ENCODE measurements at places on chromosomes 2 and 18.

- DNase-seq = peak; percentile 49
Measured at GRCh38 chr2:64675860-64676259, 22.1 kb upstream of the SERTAD2 start.

- DNase-seq = no peak
Measured at GRCh38 chr18:45715212-45715780, 8.7 kb upstream of the SLC14A1 start.

DNA sequence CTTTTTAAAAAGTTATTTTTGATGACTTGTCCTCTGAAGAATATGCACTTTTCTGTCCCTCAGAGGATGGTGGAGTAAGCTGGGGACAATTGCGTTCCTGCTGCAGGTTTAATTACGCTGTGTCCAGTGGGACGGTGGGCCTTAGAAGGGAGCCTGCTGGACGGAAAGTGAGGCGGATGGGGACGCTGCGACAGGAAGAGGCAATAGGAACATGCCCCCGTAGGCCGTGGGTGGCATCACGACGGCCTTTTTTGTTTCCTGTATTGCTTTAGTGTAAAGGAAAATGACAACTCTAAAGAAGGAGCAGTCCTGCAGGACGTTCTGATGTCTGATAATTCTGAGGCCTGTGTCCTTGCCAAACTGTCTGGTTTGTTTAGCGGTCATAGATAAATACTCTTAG is 121.6 kb downstream of the NFATC1 start:
- DNase-seq = peak; percentile 68

DNA sequence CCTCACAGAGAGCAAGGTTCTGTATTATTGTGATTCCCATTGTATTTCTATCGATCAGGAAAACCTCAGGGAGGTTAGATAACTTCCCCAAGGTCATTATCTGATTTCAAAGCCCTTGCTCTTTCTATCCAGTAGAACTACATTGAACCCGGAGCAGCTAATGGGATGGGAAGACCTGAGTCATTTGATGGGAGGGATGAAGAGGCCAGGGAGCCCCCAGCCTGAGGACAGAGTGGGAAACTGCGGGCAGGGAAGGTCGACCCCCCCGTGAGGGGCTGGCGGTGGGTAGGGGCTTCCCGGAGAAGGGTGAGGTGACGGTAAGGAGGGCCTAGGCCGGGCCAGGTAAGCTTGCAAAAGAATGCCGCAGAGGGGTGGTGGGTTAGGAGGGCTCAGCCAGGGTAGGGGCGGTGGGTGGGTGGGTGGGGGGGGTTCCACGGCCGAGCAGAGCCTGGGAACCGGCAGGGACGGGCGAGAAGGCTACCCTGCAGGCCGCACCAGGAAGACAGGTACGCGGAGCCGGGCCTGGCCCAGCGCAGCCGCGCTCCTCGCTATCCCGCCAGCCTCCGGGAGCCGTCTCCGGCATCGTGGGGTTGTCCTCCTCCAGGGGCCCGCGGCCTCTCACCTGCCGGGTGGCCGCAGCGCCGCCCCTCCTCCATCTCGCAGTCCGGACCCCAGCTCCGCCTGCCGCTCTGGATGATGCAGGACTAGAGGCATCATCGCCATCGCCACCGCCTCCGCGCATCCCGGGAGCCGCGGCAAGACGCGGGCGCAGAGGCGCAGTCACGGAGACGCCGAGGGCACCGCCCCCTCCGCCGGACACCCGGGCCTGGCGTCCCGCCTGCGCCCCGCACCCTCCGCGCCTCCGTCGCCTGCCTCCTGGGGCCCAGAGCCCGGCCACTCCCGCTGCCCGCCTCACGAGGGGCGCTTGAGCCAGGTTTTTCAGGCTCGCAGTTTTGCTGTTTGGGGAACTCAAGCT is at the start of gene GPR75:
GPR75 (minus strand) TSS at position 762 of the 976 bp plus-strand sequence. CDS start 5,211 bp downstream, outside the sequence.
- DNase-seq = no peak

- DNase-seq = no peak
Measured at GRCh38 chr18:54357082-54357659, 487 bp downstream of the STARD6 start.

- peak; percentile 76 for DNase-seq
Measured at GRCh38 chr2:238370823-238371372, 50.6 kb downstream of the TRAF3IP1 start.

DNA sequence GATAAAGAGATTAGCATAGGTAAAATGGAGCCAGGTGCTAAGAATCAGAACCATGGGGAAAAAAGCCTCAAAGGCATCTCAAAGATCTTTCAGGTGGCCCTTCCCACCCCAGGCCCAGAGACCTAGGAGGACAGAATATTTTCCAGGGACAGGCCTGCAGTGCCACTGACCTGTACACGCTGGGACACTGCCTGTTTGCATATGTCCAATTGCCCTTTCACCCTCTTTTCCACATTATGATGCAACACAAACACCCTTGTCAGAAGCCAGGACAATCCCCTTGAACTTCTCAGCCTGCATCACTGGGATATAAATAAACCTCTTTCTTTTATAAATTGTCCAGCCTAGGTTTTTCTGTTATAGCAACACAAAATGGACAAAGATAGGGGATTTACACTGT is 419.1 kb downstream of the TRIB2 start:
- DNase-seq = no peak

- no peak for DNase-seq
Measured at GRCh38 chr2:49959961-49960553, 805.7 kb upstream of the FSHR start.

DNA sequence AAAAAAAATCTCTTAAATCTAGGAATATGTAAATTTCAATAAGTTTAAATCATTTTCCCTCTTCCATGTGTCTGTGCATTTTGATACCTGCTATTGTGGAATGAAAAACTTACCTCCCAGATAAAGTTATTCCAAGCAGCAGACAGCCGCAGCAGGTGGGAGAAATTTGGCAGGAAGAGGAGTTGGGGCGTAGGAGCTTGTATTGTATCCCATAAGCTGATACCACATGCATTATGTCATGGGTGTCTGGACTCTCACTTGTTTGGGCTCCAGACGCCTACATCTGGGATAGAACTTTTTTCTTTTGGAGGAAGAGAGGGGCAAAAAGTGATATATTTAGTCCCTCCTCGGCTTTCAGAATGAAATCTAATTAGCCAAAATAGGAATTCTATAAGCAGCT is 59.3 kb upstream of the TCF4 start:
- DNase-seq = no peak

- DNase-seq = no peak
Measured at GRCh38 chr2:201406077-201406662, 45.1 kb downstream of the TRAK2 start.

DNA sequence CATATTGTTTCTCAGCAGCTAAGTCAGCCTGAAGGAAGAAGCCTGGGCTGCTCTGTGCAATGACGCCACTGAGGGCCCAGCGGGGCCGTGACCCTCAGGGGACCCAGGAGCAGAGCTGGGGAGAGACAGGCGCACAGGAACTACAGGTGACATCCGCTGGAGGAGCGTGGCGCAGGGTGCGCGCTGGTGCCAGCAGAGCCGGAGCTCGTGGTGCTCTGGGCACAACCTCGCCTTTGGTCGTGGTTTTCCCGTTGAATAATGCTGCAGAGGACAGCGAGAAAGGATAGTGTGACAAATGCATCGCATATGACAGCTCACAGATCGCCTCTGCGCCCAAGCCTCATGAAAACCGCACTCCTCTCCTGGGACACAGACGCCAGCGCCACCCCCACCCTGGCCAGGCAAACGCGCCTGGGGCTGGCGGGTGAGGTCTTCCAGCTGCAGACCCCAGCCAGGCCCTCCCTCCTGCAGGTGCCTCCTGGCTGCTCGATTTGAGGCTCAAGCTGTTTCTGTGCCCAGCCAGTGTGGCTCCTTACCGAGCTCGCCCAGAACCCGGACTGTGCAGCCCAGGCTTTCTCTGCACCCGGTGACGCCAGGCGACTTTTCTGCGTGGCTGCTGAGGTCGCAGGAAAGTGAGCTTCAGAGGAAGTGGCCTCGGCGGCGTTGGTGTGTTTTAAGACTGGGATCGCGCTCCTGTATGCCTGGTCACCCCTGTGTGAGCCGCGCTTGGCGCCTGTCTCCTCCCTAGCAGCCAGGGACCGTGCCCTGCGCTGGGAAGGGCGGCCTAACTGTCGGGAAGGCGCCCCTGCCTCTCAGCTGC is 583.1 kb upstream of the HS6ST1 start:
- no peak for DNase-seq

- DNase-seq = peak; percentile 42
Measured at GRCh38 chr2:231050018-231050901, 6.4 kb upstream of the PSMD1 start.

DNA sequence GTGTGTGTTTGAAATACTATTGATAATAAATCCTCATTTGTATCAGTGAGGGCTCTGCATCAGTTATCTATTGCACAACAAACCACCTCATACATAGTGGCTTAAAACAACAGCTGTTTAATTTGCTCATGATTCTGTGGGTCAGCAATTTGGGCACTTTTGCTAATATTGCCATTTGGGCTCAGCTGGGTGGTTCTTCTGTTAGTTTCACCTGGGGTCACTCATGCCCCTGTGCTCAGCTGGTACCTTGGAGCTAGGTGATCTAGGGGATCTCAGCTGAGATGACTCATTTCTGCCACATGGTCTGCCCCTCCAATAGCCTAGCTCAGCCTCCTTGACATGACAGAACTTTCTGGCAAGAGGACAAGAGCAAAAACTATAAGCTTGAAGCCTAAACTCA is 126.3 kb downstream of the LYPD6B start:
- DNase-seq = no peak

DNA sequence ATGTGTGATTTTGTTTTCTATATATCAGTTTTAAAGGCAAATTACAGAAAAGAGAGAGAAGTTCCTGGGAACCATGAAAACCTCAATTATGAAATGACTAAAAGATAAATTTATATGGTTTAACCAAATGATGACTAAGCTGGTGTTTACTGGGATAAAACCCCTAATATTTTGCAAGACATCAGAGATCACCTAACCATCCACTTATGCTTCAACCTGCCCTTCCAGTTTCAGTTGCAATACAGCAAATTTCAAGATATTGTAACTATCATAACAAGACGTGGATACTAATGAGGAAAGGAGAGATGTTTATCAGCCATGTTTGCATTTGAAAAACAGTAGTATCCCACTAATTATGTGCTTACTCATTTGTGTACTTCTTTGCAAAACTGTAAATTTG is 108.2 kb downstream of the GAREM1 start:
- no peak for DNase-seq

DNA sequence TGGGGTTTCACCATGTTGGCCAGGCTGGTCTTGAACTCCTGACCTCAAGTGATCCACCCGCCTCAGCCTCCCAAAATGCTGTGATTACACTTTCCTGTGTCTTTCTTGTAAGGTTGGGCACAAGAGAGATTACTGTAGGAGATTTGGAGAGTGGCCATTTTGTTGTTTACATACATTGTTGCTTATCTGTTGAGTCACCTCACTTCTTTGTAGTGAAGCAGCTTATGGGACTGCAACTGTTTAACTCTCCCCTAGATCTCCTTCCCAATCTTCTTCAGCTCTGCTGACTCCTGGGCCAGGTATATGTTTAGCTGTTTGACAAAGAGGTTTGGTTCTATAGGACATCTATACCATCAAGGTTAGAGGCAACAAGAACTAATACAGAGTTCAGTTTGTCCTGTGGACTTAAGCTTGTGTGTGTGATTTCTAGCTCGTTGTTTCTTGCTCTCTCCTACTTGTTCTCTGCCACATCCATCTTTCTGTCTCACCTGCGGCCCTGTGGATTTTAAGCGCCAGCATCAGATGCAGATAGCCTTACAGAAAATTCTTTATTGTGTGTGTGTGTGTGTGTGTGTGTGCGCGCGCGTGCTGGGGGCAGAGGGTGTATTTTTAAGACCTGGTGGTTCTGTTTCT is 95.4 kb downstream of the HAUS1 start:
- no peak for DNase-seq

GRCh38 chr2:188134241-188134640 is 157.4 kb upstream of the GULP1 start:
- DNase-seq = no peak

- DNase-seq = no peak
Measured at GRCh38 chr2:9665898-9666297, 35.1 kb upstream of the YWHAQ start.

- no peak for DNase-seq
Measured at GRCh38 chr2:18047213-18047611, 168.7 kb downstream of the KCNS3 start.

GRCh38 chr2:160394153-160394552 is 99.5 kb downstream of the RBMS1 start:
- DNase-seq = peak; percentile 40

DNA sequence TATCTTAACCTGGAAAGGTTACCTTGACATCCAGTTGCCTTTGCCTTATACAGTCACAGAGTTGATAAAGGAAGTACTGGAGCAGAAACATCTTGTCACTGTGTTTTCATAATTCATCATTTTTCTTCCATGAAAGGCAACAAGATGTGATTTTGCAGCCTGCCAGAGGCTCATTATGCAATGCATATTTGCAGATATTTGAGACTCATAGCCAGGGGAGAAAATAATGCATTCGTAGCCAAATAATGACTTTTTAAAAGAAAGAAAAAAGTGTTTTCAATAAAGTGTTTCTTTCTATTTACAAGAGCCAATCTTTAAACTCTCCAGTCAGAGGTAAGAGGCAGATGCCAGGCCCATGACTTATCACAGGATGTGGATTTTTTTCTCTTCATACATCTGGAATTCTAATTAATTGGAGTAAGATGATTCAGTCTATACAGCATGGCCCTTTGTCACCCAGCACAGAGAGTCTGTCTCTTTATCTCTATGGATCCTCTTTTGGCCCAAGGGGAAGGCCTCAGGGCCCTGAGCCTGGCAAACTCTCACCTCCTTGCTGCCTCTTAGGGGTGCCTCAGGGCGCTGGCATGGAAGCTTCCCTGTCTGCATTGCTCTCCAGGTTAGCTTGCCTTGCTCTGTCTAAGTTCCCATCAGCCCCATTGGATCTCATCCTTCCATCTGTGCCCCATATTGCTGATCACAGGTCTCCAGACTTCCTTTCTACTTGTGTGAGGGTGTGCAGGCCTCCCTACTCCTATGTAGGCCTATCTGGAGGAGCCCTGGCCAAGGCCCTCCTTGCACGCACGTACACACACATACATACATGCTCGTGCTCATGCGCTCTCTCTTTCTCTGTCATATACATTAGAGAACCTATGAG is 247.7 kb downstream of the TPGS2 start:
- no peak for DNase-seq

DNA sequence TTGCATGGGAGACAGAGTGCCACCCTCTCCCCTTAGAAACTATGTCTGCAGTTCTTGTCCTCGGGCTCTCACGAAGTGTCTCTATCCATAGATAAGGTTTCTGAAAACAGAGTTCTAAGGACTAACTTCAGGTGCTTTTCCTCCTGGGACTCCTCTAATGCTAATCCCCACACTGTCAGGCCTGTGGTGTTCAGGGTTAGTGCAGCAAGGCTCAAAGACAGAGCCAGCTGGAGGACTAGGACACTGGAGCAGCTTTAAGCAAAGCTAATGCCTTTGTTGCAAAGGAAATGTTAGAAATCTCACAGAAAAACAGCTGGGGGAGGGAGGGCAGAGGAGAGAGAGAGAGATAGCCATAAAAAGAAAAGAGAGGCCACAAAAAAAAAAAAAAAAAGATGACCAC is 824.0 kb upstream of the FSHR start:
- no peak for DNase-seq

Data from activated CD8-positive, alpha-beta T cell treated with anti-CD3 and anti-CD28 coated beads, Interleukin-2, amount 10 ng/mL, durations not matched to agents 7 days and 5 days (primary cell).